ENCODE measurements at places on chromosomes 13 and 19. TPM values are rescaled to one million over a fixed set of nuclear protein-coding genes. Genes with fewer than 3 reads are reported as not detected.

The CEACAM8 gene
- total RNA-seq = not detected

The SUGT1 gene
- total RNA-seq = 44.4 TPM

The VSTM2B gene
- not detected for total RNA-seq

The NLRP5 gene
- total RNA-seq = not detected

The ELSPBP1 gene
- not detected for total RNA-seq

The RDH8 gene
- 0.24 TPM for total RNA-seq

The UBE2L5 gene
- not detected for total RNA-seq

The C19orf38 gene
- total RNA-seq = not detected

The IGFL3 gene
- 0.40 TPM for total RNA-seq

The DLL3 gene
- 10.1 TPM for total RNA-seq

The CRX gene
- total RNA-seq = not detected

The OR7A5 gene
- total RNA-seq = not detected

The SLC44A2 gene
- 8.0 TPM for total RNA-seq

The IGSF23 gene
- total RNA-seq = 0.43 TPM

The APOC4 gene
- not detected for total RNA-seq

The KIR3DL1 gene
- total RNA-seq = not detected

The KCNJ14 gene
- 1.1 TPM for total RNA-seq

The SIAH3 gene
- total RNA-seq = 0.01 TPM

The ANKRD24 gene
- total RNA-seq = 0.23 TPM

The ZNF99 gene
- total RNA-seq = not detected

The FLT1 gene
- 0.02 TPM for total RNA-seq

The SLAIN1 gene
- 0.48 TPM for total RNA-seq

The EBI3 gene
- total RNA-seq = 3.8 TPM

The C1QTNF9B gene
- not detected for total RNA-seq

The PRKD2 gene
- total RNA-seq = 32.2 TPM

The TMEM259 gene
- 134 TPM for total RNA-seq

The PCDH9 gene
- total RNA-seq = 6.9 TPM

The IQCN gene
- total RNA-seq = 0.77 TPM

The CRB3 gene
- total RNA-seq = 5.0 TPM
